Foreskin keratinocyte (primary cell): ENCODE measurements at places on chromosomes 4 and X. TPM values are rescaled to one million over a fixed set of nuclear protein-coding genes. Genes with fewer than 3 reads are reported as not detected.

Gene SEC24D
- 39.9 and 54.8 TPM in 2 replicates for total RNA-seq

Gene GAGE12J
- not detected in 2 replicates for total RNA-seq

Gene GK
- total RNA-seq, result 2.4 and 2.6 TPM in 2 replicates

Gene ATP1B4
- total RNA-seq, result not detected in 2 replicates

Gene TEX13B
- not detected in 2 replicates for total RNA-seq

Gene FGA
- total RNA-seq, result not detected in 2 replicates

Gene GAGE13
- total RNA-seq, result not detected in 2 replicates

Gene OTUD6A
- not detected in 2 replicates for total RNA-seq

Gene PF4V1
- not detected in 2 replicates for total RNA-seq

Gene DRP2
- 0.14 and 0.18 TPM in 2 replicates for total RNA-seq

Gene PHEX
- total RNA-seq, result 0.41 and 0.60 TPM in 2 replicates

Gene SLC25A31
- not detected in 2 replicates for total RNA-seq

Gene FGF5
- 4.2 and 5.8 TPM in 2 replicates for total RNA-seq

Gene DKC1
- 77.4 and 98.5 TPM in 2 replicates for total RNA-seq

Gene CXCL8
- 2.5 and 2.9 TPM in 2 replicates for total RNA-seq

Gene LINC00632
- 0.24 TPM in 1 of 2 replicates, not detected in the other for total RNA-seq

Gene HTN1
- not detected in 2 replicates for total RNA-seq

Gene KCNIP4
- total RNA-seq, result not detected in 2 replicates

Gene APLN
- total RNA-seq, result 1.6 and 8.2 TPM in 2 replicates

Gene ADAM29
- not detected in 2 replicates for total RNA-seq

Gene PRKG2
- 0.48 and 0.63 TPM in 2 replicates for total RNA-seq

Gene MAGEA2
- total RNA-seq, result not detected in 2 replicates

Gene SFRP2
- not detected in 2 replicates for total RNA-seq

Gene NRK
- 3.9 and 5.9 TPM in 2 replicates for total RNA-seq

Gene TKTL2
- total RNA-seq, result not detected in 2 replicates

Gene SRPX
- total RNA-seq, result 68.8 and 129 TPM in 2 replicates

Gene NLRP2B
- total RNA-seq, result not detected in 2 replicates

Gene BRS3
- total RNA-seq, result not detected in 2 replicates

Gene HEPH
- 0.11 and 1.1 TPM in 2 replicates for total RNA-seq

Gene SLC34A2
- total RNA-seq, result not detected in 2 replicates

Gene RHOXF2B
- not detected in 2 replicates for total RNA-seq

Gene S100P
- 1.1 TPM in 1 of 2 replicates, not detected in the other for total RNA-seq

Gene NEXMIF
- total RNA-seq, result not detected in 2 replicates

Gene CT45A1
- not detected in 2 replicates for total RNA-seq

Gene GATA1
- total RNA-seq, result not detected in 2 replicates

Gene ATP6AP1
- total RNA-seq, result 44.3 and 51.0 TPM in 2 replicates

Gene EVC2
- 7.5 TPM in 2 replicates for total RNA-seq

Gene VEGFD
- not detected in 2 replicates for total RNA-seq
